ENCODE measurements at places on chromosomes 7 and 10.

GRCh38 chr7:106038916-106039315 lies 73.2 kb downstream of the SYPL1 start:
- no peak for DNase-seq

DNA sequence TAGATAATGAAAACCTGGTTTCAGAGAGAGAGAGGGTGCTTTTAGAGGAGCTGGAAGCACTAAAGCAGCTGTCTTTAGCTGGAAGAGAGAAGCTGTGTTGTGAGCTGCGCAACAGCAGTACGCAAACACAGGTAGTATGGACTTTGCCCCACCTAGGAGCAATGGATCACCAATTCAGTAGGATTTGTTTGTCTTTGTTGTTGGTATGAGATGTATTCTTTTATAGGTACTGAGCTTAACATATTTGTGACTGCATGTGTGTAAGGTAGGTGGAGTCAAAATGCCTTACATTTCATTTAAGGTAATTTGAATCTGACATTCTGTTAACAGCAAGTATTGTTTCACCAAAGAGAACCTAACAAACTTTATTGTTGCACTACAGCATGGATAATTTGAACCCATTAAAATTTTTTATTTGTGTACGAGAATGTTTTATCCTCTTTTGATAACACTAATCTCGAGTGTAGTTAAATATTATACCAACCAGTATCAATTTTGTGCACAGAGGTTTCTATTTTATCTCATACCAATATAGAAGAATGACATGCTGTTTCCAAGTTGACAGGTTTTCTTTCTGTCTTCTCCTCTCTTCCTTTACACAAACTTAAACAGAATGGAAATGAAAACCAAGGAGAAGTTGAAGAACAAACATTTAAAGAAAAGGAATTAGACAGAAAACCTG lies 92.1 kb downstream of the CYP51A1 start:
- no peak for DNase-seq

GRCh38 chr10:129642427-129642826 lies 175.4 kb downstream of the MGMT start:
- no peak for DNase-seq

DNA sequence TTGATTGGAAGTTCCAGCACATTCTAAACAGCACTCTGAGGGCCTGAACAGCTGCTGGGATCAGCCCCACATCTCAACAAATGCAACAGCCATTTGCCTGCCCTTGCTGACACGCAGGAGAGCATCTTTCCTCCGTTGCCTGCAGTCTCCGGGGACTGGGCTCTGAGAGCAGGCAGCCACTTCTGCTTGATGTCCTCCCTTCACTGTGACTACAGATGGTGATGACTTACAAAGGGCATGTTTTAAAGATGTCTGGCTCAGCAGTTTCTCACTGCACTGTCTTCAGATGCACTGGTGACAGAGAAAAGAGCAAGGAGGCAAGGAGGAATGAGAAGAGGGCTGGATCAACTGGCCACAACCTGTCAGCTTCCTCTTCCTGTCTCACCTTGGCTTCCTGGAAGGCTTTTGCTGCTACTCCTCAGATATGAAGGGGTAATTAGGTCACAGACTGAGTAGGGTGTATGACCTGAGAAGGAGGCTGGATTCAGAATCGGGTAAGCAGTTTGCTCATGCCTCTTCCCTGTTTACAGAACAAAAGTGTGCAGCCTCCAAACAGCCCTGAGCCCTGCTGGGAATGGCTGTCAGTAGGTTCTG lies 143.5 kb upstream of the GHITM start:
- DNase-seq, result no peak

- peak; percentile 77 for DNase-seq
Observed at GRCh38 chr10:75408911-75409885, 7.6 kb upstream of the ZNF503 start.

DNA sequence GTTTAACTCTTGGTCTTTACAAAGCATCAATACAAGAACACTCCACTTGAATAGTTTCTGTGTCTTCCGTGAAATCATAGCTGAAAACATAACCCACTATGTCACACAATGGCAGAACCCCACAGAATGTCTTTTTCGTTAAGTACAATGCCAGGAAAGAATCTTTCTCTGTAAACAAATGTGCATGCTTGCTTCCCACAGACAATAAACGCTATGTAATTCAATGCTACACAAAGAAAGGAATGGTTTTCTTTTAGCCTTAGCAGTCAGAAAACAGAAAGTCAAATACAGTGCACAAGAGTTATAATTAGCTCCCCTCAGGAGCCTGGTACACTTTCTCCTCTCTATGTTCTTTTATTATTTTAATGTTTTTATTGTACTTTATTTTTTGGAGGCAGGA lies 186.1 kb downstream of the SRPK2 start:
- DNase-seq, result no peak

DNA sequence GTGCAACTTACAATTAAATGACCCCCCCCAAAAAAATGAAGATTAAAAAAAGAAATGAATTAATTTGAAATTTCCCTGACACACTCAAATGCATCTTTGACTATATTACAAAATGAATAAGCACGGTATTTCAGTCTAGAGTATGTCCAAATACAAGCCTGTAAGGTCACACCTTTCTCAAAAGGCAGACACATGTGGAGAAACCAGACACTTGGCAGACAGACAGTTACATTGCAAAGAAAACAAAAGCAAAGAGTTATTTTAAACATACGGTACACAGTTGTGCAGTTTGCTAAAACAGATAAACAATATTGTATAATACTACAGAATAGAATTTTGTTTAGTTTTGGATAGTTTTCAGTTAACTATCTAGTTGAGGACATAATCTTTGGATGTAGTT lies 153.0 kb downstream of the ATE1 start:
- no peak for DNase-seq

DNA sequence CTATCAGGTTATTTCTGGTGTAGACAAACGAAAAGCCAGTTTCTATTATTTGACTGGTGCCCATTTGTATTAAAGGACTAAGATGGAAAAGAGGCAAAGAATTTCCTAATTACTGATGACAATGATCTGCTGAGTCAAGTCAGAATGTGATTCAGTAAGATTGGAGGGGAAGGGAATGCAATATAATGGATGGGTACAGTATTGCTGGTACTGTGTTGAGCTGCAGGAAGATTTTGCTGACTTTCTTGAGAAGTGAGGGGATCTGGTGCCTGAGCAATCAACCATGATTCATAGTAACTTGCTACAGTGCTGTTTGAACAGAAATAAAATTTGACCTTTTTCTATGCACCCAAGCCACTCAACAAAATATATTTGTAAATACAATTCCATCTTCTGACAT lies 139.1 kb upstream of the RHEB start:
- DNase-seq, result peak; percentile 14

GRCh38 chr10:125396676-125397075 lies 236.3 kb upstream of the CTBP2 start:
- DNase-seq, result no peak

DNA sequence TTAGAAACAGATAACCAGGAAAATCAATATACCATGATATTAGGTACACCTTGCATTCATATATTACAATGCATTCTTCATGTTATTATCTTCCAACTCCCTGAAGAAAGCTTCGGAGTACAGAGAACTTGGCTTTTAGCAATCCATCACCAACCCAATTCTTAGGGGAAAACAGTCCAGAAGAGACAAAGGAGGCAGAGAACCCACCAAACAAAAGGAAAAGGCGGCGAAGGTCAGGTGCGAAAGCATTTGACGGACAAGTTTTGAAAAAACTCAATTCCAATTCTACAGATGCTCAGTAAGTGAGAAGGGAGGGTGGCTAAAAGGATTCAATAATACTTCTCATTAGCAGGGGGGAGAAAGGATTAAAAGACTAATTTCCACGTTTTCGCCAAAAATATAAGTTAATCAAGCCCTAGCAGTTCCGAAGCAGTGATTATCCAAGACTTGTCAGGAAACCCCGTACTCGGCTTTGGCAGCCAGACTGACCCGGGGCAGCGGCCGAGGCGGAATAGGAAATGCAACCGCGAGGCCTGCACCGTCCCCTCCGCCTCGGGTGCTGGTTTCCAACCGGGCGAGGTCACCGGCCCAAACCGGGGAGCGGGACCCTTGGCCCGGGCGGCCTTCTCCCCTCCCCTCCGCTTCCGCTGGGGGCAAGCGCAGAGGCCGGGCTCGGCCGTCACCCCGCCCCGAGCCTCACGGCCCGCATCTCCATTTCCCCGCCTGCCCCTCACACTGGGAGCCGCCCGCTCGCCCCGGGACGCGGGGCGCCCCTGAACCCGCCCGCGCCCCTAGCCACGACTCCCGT lies 747 bp downstream of the GDI2 start:
- peak; percentile 79 for DNase-seq

Measured in suppressor macrophage (primary cell).